Transverse colon (tissue), 4 donors: ENCODE measurements at places on chromosomes 1 and 21. TPM values are rescaled to one million over a fixed set of nuclear protein-coding genes. Genes with fewer than 3 reads are reported as not detected.

GRCh38 chr1:180392020-180392419 lies 110.4 kb downstream of the ACBD6 start:
- H3K4me1 ChIP-seq: no peaks in the 10 kb centered on the region
- no peak overlapping the region for H3K27ac ChIP-seq
- no peaks in the 10 kb centered on the region for H3K27me3 ChIP-seq
- no peaks in the 10 kb centered on the region for H3K36me3 ChIP-seq
- no peak for DNase-seq

Gene CC2D1B
- 34.3 TPM for total RNA-seq

DNA sequence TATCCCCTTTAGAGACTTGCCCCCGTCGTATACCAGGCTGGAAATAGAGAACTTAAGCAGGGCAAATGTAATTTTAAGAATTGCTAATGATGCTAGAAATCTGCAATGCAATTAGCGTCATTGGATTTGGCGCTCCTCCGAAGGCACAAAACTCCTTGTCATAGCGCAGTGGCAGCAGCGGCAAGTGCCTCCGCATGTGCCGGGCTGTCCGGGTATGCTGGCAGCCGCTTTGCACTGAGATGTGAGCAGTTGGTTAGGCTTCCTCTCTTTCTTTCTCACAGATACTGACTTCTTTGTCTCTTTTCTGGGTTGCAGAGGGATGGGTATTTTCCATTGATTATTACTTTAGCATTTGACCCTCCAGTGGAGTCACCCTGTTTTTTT lies 193.4 kb upstream of the LMO4 start:
- DNase-seq: no peak
- H3K27ac ChIP-seq: no peak overlapping the region
- no peak overlapping the region for H3K4me3 ChIP-seq

Gene PSMA5
- total RNA-seq: 28.4 TPM

- H3K4me3 ChIP-seq: no peak overlapping the region
- peak; percentile 47 for DNase-seq
- H3K36me3 ChIP-seq: no peaks in the 10 kb centered on the region
Observed at GRCh38 chr1:205495237-205495823, 9.1 kb upstream of the CDK18 start.

GRCh38 chr1:11301601-11302000 lies 28.6 kb downstream of the UBIAD1 start:
- H3K27ac ChIP-seq: no peak overlapping the region
- H3K4me3 ChIP-seq: no peak overlapping the region
- H3K36me3 ChIP-seq: no peaks in the 10 kb centered on the region
- no peaks in the 10 kb centered on the region for H3K27me3 ChIP-seq
